ENCODE measurements at places on chromosomes 12 and 14.
A peak's percentile ranks its signal among the peaks of the same experiment; 100 is the strongest.

DNA sequence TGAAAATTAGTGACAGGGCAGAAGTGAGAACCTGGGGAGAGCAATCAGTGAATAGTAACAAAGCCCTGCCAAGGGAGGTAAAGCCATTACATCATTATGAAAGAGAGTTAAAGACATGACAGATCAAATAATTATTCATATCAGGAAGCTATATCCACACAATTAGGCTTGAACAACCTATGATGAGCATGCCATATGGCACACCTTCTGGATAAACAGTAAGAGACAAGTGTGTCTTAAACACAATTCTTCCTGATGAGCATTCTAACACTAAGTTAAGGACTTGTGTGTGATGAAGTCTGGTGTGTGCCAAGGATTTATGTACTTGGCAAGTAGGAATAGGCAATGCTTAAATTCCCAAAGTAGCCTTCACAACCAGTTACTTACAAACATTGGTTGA, 76.1 kb downstream of the GALNT4 start:
- DNase-seq: no peak

DNA sequence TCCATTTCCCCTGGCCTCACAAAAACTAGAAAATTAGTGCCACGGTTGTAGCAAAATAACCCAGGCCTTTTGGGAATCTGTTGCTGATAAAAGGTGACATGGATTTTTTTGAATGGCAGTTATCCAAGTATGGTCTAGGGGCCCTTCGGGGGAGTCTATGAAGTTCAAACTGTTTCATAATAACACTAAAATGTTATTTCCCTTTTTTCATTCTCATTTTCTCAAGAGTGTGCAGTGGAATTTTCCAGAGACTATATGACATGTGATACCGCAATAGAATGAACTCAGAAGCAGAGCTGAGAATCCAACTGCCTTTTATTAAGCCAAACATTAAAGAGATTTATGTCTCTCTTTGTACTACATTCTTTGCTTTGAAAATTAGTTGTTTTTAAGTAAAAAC, 26.9 kb downstream of the GSTZ1 start:
- no peak for DNase-seq

DNA sequence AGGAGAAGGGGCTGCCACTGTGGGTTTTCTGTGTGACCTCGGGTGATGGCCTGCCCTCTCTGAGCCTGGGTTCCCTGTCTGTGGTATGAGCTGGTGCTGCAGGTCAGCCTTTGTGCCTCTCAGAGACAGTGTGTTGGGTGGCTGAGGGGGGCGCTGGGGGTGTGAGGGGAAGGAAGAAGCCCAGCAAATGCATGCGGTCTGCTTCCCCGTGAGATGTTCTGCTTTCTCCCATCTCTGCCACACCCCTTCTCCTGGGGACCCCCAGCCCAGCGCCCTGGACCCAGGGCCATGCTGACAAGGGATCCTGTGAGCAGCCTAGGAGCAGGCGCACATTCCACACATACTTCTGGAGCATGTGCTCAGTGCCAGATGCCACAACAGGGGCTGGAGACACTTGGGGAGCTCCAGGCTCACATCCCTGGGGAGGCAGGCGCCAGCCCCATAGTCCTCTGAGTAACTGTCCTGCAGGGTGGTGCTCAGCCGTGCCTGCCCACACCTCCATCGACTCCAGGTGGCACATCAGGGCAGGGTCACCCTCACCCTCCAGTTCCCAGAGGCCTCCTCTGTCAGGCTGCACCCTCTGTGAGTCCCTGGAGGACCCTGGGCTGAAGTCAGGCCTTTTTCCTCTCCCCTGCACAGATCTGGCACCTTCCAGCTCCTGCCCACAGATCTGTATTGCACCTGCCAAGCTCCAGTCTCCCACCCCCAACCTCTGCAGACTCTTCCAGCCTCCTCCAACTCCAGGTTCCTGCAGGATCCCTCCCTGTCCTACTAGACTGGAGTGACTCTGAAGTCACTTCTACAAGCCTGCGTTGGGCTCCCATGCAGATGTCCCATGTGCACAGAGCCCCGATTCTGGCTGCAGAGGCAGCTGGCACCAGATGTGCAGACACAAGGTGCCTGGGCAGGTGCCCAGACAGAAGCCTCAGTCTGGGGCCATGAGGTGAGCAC, 205.6 kb downstream of the KIF26A start:
- no peak for DNase-seq

- no peak for DNase-seq
Observed at GRCh38 chr14:63249092-63249491, 44.8 kb downstream of the RHOJ start.

DNA sequence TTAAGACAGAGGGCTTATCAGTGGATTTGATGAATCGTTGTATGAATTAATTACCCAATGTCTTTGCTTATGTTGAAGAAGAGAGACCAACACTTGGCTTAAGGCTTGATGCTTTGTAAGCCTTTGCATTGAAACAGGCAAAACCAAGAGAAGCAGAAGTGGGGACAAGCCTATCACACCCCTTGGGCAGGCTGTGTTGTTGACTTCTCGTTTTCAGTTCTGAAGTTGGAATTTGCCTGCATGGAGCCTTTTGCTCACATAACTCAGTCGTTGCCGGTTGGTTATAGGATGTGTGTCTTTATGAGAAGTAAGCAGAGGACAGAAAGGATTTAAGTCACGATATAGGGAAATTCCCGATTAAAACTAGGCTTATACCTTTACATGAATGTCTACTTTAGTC, 94.7 kb downstream of the CCDC92 start:
- DNase-seq: no peak

- no peak for DNase-seq
Observed at GRCh38 chr14:102686196-102686801, 91.0 kb upstream of the TRAF3 start.

- DNase-seq: no peak
Observed at GRCh38 chr14:74599321-74599761, 12.7 kb downstream of the LTBP2 start.

DNA sequence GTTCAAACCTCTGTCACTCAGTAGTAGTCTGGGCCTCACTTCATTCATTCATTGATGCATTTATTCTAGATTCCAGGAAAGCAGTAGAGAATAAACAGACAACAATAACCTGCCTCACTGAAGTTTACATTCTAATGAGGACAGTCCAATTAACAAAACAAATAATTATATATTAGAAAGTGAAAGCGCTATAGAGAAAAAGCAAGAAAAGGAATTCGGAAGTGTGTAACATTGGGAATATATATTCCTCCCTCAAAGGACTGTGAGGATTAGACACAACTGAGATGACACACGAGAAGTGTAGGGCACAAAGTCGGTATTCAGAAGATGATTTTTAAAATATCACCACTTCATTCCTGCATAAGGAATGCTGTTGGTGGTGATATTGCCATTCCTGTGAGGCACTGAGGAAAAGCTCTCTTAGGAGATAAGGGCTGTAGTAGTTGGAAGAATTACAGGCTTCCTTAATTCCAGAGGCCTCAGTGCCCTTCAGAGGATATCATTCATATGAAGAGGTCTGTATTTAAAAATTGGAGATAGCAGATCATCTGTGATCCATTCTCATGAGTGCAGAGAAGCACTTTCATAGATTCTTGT, 3.9 kb upstream of the DUSP6 start:
- no peak for DNase-seq

- DNase-seq: no peak
Observed at GRCh38 chr14:27553790-27554189, 956.0 kb upstream of the NOVA1 start.

GRCh38 chr12:121376754-121377697, 22.9 kb upstream of the RNF34 start:
- no peak for DNase-seq

DNA sequence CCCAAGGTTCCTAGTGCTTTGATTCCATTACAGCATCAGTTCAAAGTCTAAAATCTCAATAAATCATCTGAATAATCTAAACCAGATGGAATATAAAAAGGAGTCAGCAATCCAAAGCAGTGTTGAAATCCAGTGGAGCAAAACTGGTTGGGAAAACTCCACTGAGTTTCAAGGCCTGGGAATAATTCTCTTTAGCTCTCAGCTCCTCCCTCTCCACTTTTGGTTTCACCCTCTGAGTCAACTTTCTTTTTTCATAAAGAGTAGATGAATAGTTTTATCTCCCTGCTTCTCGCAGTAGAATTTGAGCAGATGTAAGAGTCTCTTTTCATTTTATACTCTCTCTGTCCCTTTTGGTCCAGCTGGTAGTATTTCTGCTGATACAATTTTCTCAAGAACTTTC, 338.6 kb downstream of the APAF1 start:
- no peak for DNase-seq

- DNase-seq: no peak
Observed at GRCh38 chr14:103552846-103553210, 9.6 kb downstream of the BAG5 start.

- no peak for DNase-seq
Observed at GRCh38 chr12:118544569-118544968, 168.2 kb downstream of the SUDS3 start.

- no peak for DNase-seq
Observed at GRCh38 chr12:39805651-39806050, 186.0 kb upstream of the ABCD2 start.

DNA sequence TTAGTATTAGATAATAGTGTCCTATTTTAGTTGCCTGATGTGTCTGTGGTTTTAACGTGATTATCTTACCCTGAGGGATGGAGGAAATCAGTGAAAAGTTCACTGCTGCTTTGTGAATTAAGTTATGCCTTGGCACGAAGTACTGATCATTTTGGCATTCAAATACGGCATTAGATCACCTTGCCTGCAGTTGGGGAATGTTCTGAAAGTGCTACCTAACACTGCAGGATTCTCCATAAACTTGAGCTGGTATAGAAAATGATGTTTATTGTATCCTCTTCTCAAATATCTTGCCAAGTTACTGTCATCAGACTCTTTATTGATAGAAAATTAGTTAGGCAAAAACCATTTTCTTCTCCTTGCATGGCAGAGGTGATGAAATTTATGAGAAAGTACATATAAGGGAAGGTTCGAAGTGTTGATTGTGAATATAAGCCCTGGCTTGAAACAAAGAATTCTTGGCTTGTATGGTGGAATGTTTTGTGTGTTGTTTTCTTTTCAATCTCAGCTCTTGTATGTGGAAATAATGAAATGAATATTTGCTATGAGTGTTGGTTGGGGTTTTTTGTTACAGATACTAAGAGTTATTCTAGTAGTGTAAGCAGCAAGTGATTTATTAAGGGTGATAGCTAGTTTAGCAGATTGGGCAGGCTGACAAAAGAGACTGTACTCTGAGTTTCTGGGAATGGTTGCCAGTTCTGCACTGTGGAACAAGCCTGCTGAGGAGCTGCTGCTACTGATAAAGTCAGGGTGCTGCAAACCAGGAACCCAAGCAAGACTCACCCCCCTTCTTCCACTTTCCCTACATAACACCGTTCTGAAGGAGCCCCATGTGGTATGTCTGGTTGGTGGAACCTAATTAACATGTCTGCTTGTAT, 448.3 kb downstream of the PCNX1 start:
- no peak for DNase-seq

GRCh38 chr12:114136631-114137030, 170.5 kb upstream of the RBM19 start:
- DNase-seq: no peak

DNA sequence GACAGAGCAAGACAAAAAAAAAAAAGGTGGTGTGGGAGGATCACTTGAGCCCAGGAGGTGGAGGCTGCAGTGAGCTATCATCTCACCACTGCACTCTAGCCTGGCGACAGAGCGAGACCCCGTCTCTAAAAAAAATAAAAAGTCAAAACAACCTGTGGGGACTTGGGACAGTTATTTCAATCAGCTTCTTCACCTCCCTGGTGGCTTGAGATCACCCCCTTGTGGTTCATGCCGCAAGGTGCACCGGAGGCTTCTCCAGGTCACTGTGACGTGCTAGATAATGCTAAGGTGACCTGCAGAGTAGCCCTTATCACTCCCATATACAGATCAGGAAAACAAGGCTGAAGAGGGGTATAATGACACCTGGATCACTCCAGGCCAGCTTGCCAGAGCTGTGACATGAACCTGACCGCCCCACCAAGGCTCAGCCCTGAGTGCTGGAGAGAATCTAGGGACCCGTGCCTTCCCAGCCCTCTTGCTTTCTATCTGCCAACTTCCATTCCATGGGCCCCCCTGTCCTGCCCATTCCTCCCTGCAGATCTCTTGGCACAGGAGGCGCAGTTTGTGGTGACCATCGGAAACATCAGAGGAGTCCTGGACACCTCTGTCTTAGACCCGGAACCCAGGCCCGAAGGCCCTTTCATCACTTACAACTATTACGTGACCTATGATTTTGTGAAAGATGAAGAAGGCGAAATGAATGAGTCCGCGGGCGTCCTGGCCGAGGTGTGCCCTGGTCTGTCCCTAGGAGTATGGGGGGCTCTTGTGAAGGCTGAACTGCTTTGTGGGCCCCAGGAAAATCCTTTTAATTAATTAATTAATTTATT, 8.1 kb downstream of the LRRC43 start:
- DNase-seq: peak; percentile 86

DNA sequence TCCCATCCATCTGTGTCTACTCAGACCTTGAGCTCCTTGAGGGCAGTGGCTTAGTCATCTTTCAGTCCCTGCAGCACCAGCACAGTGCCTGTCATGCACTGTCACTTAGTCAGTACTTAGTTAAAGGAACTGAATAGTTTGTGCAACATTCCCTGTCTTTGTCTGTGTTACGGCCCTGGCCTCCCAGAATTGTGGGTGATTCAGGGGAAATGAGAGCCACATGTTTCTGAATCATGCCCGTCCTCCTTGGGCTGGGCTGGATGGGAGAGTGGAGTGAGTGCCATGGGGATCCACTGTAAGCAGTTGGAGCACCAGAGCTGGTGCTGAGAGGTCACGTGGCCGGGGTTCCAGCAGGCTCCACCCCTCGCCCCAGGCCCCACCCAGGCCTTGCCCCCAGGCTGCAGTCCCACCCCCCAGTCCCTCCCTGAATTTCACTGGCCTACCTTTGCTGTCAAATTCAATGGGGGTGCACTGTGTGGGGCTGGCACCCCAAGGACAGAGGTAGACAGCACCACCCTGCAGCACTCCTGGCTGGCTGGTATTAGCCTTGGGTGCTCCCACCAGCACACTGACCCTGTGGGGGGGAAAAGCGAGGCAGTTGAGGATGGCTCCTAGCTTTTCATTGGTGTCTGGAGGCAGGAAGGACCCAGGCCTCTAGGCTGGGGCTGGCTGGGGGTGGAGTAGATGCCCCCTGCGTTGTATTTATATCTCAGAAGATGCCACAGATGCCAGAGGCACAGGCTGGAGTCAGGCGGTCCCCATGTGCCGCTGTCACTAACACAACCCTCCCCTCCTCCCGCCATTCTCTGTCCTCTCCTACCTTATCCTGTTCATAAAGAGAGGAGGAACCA, 7.5 kb downstream of the ITGA5 start:
- peak; percentile 71 for DNase-seq

DNA sequence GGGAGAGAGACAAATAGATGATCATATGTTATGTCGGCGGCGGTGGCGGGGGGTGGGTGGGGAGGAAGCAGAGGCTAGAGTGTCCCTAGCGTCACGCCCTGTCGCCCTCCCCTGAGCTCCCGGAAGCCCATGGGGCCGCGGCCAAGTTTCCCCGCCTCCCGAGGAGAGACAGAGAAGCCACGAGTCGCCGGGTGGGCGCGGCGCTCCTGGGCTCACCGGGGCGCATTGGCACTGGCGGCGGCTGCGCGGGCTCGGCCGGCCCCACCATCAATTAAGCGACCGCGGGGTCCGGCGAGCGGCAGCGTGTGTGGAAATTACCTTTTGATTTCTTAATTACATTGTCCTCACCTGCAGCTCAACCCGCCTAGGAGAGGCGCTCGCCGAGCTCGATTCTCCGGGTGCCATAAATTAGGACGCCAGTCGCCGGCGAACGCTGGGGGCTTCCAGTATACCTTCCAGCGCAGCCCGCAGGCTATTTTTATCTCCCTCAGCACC, 119.9 kb upstream of the LHX5 start:
- DNase-seq: peak; percentile 18

GRCh38 chr12:27002141-27002540, 12.0 kb downstream of the TM7SF3 start:
- DNase-seq: no peak

- DNase-seq: no peak
Observed at GRCh38 chr12:7064516-7064915, 4.0 kb downstream of the C1S start.

All from activated T-cell treated with anti-CD3 and anti-CD28 coated beads, Interleukin-2, amount 50 U/mL, for 48 hours (primary cell).